Fibroblast of skin of back (primary cell): ENCODE measurements at places on chromosomes 2 and 18.

GRCh38 chr2:102027036-102027980, 35.5 kb downstream of the IL1R2 start:
- peak; percentile 87 for DNase-seq

- DNase-seq: no peak
These were observed 17.1 kb downstream of the SNRPD1 start for GRCh38 chr18:21629089-21629832.

GRCh38 chr2:135424849-135425248, 106.2 kb downstream of the ZRANB3 start:
- DNase-seq: no peak

GRCh38 chr2:15363142-15363541, 198.0 kb downstream of the NBAS start:
- peak; percentile 36 for DNase-seq

DNA sequence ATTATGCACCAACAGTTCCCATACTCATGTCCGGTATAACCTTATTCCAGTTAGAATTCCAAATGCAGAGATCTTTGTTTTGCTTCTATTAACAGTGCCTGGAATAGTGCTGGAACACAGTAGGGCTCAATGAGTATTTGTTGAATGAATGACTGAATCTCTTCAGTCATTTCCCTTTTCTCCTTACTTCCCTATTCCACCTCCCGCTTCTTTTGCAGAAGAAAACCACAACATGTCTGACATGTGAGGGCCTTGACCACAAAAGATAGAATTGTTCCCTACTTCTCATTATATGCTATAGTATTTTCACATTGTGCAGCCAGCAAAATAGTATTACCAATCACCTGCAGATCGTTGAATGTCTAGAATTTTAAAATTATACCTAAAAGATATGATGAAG, 19.5 kb upstream of the HNRNPLL start:
- no peak for DNase-seq

DNA sequence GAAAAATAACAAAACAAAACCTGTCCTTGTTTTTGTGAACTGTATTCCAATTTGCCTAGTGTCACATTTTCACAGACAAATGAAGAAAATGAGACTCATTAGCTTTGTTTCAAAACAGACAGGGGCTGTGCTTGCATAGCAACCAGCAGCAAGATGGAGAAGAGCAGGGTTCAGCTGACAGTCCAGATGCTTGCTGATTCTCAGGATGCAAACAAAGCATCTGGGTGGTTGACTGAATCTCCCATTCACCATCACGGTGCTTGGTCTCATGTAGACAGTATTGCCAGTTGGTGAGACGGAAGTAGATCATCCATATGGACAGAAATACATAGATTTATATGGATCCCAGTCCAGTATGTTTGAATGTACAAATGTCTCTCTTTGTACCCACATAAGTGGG, 326.8 kb downstream of the CCDC85A start:
- no peak for DNase-seq

DNA sequence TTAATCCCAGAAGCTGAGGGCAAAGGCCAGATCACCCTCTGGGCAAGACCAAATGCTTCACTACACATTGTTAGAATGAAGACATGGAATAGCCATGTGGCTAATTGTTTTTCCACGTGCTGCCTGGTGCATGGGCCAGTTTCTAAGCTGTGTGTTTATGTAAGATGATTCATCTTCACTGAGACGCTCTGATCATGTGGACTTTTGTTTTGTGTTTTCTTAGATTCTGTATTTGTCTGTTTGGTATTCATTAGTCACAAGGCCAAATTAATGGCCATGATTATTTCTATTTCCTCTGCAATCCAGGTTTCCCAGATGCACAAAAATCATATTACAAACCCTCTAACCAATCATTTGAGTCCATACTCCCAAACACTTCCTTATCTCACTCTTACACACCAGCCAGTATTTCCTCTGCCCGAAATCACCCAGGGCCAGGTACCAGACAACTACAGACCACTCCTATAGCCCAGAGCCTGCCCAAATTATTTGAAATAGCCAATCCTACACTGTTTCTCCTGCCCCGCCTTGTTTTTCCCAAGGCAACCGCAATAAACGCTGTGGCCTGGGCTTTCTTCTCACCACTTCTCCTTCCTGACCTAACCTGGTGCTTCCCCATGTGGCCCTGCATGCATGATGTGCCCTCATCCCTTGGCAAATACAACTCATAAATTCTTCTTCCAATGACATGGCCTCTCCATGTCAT, 94.2 kb upstream of the SP3 start:
- peak; percentile 80 for DNase-seq

GRCh38 chr18:23141104-23141999, 6.1 kb downstream of the CABLES1 start:
- DNase-seq: no peak

- DNase-seq: no peak
These were observed 429.1 kb downstream of the CBLN2 start for GRCh38 chr18:72114801-72115594.

DNA sequence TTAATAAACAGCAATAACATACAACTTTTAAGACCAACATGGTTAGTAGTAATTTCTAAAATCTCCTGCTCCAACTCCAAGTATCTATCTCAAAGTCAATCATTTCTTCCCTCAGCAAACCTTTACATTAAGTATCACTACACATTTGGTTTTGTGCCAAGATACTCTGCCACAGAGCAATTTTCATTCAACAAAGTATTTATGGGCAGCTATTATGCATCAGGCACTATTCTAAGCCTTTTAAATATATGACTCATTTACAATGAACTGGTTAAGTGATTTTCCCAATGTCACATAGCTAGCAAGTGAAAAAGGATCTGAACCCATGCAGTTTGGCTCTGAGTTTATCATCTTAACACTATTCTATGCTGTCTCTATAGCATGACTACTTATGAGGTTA, 264.3 kb downstream of the NOL4 start:
- peak; percentile 1 for DNase-seq

DNA sequence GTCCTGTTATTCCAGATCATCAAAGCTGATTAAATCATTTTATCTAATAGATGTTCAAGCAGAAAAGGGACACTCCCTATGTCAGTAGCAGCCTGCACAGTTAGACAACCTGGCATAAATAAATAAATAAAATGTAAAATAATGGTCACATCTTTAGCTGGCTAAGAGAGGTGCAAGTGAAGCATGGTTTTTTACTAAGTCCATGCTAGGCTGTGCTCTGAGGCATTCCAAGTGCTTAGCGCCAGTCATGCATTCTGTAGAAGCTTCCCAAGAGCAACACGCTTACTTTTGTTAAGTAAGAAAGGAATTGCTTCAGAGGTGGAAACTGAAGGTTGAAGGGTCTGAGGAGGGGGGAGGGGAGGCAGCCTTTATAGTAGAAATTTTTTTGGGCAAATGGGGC, 351.2 kb downstream of the CDH2 start:
- no peak for DNase-seq

DNA sequence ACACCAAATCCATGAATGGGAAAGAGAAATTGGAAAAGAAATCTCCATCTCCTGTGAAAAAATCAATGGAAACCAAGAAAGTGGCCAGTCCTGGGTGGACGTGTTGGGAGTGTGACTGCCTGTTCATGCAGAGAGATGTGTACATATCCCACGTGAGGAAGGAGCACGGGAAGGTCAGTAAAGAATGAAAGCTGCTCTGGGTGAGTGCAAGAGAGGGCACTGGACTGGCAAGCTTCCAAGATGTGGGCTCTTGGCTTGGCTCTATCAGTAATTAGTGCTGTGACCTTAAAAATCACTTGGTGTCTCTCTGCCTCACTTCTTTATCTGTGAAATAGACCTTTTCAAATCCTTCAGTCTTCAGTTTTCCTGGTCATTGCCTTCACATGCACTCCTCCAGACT, 89.0 kb downstream of the ZNF532 start:
- DNase-seq: no peak

- no peak for DNase-seq
These were observed 18.2 kb downstream of the BMP10 start for GRCh38 chr2:68853035-68853434.

DNA sequence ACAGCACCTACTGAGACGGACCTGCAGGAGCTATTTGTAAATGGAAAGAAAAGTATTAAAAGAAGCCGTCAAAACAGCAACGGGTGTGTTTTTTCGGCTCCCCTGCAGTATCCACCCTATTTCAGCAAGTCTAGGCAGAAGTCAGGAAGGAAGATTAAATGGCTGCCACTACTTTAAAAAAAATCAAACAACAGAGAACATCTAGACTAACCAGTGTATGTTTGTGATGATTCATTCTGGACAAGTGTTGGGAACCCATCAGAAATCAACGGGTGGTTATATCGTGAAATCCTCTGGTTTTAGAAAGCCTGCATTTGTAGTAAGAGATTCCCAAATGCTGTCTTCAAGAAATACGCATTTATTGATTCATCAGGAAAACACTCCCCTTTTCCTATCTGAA, 9.0 kb downstream of the PMAIP1 start:
- DNase-seq: peak; percentile 42

DNA sequence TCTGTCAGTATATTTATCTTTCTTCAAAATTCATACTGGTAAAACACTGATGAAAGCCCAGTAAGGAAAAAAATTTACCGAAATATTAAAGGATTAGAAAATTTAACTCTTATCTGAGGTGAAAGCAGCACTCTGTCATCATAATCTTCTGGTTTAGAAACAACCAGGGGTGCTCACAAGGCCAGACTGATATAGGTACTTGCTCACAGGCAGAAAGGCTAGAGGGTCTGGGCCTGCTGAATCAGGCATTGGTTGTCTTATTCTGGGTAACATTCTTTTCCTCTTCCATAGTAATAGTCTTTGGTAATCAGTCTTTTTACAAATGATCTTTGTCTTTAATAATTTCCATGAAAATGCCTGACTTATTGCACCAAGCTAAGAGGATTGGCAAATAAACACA, 221.4 kb upstream of the TFPI start:
- DNase-seq: no peak

GRCh38 chr2:196925051-196925767, 1.3 kb downstream of the PGAP1 start:
- DNase-seq: peak; percentile 6

DNA sequence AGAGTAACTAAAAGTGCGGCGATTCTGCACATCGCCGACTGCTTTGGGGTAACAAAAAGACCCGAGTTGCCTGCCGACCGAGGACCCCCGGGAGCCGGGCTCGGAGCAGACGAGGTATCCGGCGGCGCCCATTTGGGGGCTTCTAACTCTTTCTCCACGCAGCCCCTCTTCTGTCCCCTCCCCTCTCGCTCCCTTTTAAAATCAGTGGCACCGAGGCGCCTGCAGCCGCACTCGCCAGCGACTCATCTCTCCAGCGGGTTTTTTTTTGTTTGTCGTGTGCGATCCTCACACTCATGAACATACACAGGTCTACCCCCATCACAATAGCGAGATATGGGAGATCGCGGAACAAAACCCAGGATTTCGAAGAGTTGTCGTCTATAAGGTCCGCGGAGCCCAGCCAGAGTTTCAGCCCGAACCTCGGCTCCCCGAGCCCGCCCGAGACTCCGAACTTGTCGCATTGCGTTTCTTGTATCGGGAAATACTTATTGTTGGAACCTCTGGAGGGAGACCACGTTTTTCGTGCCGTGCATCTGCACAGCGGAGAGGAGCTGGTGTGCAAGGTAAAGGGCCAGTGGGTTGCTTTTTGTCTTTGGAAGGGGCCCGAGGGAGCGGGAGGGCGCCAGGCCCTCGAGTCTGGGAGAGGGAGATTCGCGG, 1.4 kb downstream of the TRIB2 start:
- peak; percentile 49 for DNase-seq
